Gastrocnemius medialis (tissue), 4 donors: ENCODE measurements at places on chromosomes 3 and 15.

- no peak for DNase-seq
Measured at GRCh38 chr3:149085828-149086231, 503 bp downstream of the HLTF start.

DNA sequence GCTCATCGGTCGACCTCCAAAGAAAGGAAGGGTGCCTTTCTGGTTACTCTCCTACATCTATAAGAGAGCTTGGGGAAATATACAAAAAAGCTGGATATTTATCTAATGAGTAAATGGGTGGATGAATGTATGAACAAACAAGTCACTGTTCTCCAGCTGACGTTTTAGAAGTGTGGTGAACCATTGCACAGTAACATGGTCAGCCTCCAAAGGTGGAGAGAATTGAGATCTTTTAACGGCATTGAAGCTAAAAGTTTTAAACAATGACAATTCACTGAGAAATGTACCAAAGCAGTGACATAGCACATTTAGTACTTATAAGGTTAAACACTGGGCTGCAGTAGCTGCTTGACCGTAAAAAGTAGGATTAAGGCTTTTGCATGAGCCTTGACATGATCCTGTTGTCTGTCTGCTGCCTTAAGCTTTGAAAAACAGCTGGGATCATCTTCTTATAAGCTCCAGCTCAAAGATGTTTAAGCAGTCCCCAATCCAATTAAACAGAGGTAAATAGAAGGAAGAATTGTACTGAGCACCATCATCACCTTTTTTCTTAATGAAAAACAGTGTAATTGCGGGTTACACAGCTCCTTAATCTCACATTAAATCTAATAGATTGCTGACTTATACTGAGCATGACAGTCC, 222.9 kb downstream of the WDR72 start:
- DNase-seq = no peak

DNA sequence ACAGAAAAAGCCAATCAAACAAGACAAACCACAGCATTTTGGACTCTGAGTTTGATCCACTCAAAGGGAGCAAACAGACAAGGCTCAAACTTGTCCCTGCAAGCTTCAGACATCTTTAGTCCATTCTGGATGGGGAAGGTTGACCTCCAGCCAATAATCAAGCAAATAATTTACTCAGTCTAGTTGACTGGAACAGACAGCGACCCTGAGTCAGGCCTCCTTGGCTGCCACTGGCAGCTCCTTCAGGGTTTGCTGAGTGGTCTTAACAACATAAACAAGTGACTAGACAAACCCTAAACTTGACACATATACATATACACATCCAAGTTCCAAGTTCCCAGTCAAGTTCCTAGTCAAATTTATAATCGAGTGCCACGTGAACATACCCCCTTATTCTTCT, 313.9 kb downstream of the POLQ start:
- DNase-seq = no peak

DNA sequence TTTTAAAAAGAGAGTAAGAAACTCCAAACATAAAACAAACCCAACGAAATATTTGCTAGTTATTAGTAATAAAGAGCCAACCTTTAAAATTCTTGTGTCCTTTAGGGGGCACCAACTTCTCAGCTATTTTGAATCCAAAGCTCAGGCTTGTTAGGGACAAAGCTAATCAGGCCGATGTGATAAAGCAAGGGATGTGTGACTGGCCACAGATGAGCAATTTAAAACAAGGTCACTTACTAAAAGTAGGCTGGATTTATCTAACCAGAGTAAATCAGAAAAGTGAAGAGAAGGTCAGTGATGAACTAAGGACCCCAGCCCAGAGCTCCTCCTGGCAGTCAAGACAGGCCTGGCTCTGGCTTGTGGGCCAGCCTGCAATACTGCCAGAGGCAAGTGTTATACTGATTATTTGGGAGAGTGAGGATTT, 108.5 kb downstream of the CYP19A1 start:
- DNase-seq = no peak

DNA sequence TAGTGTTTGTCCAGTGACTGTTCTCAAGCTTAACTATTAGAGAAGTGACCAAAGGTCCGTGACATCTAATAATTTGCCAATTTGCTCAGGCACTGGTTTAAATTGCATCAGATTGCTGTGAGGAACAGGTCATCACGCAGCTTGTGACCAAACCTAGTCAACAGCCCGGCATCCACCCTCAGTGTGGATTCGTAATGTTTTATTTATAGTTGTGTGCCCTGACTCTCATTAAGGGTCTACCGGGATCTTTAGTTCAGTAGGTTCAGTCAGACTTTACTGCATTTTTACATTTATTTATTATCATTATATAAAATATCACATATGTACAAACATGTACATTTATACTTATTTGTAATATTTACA, 46.4 kb upstream of the PGPEP1L start:
- peak; percentile 78 for DNase-seq

- DNase-seq = no peak
Measured at GRCh38 chr3:52092891-52093290, 36.5 kb upstream of the DUSP7 start.
